ENCODE measurements at places on chromosomes 3 and 15.

- no peak for DNase-seq
Measured at GRCh38 chr3:149080011-149080698, 6.2 kb downstream of the HLTF start.

- no peak for DNase-seq
Measured at GRCh38 chr3:178084938-178085816, 451.1 kb upstream of the KCNMB2 start.

GRCh38 chr3:43674345-43675085, 16.2 kb upstream of the ABHD5 start:
- DNase-seq, result no peak

DNA sequence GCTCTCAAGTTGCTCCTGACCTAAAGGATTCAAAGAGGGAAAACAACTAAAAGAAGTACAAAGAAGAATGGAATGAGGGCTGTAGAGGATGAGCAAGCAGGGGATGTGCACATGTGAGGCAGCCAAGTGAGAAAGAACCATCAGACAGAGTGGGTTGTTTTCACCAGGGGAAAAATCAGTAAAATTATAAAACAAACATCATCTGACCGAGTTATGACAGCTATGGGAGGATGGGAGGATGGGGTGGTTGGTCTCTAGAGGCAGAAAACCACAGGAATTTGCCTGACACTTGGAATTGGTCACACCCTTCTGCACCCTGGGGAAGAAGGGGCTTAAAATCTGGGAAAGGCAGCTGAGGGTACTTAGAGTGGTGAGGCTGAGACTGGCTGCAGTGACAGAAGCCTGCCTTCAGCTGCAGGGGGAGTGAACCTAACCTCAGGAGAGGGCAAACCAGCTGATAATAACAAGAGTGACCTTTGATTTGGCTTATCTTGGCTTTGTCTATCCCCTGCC, 10.1 kb downstream of the ARHGAP31 start:
- DNase-seq, result no peak

DNA sequence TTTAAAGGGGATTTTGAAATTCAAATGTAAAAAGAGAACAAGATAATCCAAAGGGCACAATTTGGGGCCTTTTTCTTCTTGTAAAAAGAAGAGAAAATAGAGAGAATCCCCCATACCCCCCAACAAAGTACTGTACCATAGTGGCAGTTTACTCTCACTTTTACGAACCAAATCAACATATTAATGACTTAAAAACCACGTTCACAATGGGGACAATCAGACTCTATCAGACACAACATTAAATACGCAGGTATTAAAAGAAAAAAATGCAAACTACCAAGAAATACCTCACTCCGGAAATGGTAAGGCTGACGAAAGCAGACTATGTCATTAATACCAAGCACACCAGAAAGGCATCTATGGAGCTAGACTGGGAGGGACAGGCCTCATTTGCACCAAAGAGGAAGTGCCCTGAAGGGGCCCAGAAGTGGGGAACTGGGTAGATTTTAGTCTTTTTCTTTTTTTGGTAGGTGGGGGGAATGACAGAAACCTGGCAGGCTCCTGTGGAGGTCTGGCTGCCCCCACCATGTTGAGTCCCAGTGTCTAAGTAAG, 134.3 kb downstream of the TIGIT start:
- no peak for DNase-seq

- no peak for DNase-seq
Measured at GRCh38 chr3:54427941-54428871, 305.9 kb downstream of the CACNA2D3 start.

DNA sequence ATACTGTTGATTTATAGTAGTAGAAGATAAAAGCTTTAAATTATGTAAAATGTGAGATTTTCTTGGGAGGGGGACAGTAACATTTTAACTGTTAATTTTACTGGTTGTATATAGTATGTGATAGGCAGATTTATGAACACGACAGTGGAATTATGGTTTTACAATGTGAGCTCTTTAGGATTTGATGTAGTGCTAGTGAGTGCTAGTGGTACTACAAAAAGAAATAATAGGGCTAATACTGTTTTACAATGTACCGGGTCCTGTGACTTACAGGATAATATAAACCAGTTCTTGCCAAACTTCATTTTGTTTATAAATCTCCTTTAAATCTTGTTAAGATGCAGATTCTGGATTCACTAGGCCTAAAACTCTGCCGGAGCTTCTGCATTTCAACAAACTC, 165.7 kb downstream of the TCF12 start:
- no peak for DNase-seq

DNA sequence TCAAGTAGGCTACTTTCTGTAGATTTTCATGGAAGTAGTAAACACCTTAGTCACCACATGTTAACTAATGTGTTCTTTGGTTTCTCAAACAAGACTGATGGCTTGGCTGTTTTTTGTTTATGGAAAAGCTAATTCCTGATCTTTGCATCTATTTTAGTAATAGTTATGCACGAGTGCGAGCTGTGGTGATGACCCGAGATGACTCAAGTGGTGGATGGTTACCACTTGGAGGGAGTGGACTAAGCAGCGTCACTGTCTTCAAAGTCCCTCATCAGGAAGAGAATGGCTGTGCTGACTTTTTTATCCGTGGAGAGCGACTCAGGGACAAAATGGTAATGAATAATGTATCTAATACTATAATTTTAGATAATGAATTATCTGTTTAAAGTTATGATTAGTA, 46.6 kb downstream of the SPRED1 start:
- DNase-seq, result no peak

- no peak for DNase-seq
Measured at GRCh38 chr3:39294446-39295183, 14.8 kb upstream of the CX3CR1 start.

DNA sequence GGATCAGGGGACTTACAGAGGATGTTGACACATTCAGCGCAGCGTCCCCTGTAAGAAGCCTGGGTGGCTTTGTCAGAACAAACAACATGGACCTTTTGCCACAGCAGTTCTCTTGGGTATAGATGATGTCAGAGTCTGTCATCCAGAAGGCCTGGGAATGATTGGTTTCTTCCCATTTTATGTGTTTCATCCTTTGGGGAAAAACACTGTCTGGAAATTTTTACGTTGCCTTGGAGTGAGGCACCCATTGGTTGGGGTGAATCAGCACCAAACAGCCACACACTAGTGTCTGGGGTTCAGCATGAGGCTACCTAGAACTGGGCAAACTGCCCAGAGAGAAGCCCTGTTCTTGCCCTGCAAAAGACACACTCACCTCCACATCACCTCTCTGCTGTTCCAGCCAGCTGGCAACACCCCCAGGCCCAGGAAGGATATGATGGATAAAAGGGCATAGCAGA, 123.0 kb downstream of the FAM43A start:
- no peak for DNase-seq

- DNase-seq, result no peak
Measured at GRCh38 chr15:68578175-68578979, 416 bp upstream of the CORO2B start.

- no peak for DNase-seq
Measured at GRCh38 chr15:41981371-41982132, 9.2 kb upstream of the EHD4 start.

GRCh38 chr15:33644304-33644703, 324.0 kb upstream of the CHRM5 start:
- DNase-seq, result no peak

DNA sequence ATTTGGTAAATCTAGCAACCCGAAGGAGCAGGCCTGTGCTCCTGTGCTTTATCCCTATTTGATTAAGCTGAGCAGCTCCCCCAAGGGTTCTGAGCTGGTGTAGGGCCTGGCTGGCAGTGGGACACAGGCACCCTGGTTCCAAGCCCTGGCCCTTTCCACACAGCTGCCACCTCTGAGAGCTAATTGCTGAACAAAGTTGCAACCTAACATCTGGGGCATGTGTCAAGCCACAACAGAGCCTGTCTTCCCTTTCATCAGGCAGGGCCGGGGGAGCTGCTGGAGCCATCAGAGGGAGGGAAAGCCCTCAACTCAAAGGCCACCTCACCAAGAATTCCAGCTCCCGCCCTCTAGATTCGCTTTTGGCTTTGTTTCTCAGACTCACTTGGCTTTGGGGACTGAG, 17.1 kb upstream of the MRPS22 start:
- DNase-seq, result no peak

DNA sequence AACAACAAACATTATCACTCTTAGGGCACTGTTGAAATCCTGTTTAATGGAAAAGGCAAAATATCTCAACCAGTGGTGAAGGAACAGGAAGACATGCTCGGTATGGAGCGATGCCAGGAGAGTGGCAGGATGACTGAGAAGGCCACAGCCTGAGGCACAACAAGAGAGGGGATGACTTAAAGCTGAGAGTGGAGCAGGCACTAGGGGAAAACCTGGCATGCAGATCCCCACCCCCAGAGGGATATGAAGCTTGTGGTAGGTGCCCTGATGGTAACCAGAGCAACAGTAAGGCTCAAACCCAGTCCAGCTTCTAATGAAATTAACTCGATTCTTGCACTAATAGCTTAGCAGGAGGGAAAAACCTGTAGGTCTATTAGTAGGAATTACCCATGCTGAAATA, 40.4 kb downstream of the LYSMD4 start:
- no peak for DNase-seq

DNA sequence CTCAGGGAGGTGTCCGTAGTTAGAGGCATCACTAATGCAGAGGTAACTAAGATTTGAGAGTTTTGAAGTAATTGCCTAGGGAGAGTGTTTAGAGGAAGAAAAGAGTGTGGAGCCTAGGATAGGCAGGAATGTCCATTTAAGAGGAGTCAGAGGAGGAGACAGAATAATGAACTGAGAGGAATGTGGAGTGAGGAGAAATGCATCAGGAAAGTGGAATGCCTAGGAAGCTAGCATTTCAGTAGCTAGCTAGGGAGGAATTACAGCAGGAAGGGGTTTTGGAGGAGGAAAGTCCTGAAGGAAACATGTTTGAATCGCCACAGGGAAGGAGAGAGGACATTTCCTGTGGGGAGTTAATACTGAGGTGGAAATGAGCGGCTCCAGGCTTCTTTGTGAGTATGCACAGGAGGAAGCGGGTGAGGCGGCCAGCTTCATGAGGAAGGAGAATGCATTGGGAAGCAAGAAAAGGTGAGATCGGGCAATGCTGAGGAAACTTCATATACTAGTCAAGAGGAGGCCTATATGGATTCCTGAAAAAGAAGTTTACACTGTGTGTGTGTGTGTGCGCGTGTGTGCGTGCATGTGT, 154.3 kb downstream of the TMEM108 start:
- DNase-seq, result no peak

- DNase-seq, result no peak
Measured at GRCh38 chr3:140545197-140545596, 132.7 kb upstream of the TRIM42 start.

DNA sequence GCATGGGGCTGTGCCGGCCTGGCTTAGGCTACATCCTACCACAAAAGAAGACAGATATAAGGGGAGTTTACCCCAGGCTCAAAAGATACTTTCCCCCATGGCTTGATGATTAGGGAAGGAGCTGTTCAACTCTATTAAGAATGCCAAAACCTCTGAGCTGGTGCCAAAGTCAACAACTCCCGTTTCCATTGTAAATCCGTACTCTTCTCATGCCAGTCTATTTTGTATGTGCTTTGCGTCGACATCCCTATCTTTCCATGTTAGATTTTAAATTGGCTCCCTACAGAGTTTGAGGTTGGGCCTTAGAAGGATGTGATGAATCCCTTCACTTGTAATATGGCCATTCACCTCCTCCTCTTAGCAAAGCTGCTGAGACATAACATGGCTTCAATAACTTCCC, 46.9 kb downstream of the RLBP1 start:
- no peak for DNase-seq

Measured in activated naive CD4-positive, alpha-beta T cell (primary cell).